Heart left ventricle (tissue), 16 donors: ENCODE measurements at places on chromosomes 13 and 19. TPM values are rescaled to one million over a fixed set of nuclear protein-coding genes. Genes with fewer than 3 reads are reported as not detected.

The PCP2 gene
- 1.1 TPM for total RNA-seq

DNA sequence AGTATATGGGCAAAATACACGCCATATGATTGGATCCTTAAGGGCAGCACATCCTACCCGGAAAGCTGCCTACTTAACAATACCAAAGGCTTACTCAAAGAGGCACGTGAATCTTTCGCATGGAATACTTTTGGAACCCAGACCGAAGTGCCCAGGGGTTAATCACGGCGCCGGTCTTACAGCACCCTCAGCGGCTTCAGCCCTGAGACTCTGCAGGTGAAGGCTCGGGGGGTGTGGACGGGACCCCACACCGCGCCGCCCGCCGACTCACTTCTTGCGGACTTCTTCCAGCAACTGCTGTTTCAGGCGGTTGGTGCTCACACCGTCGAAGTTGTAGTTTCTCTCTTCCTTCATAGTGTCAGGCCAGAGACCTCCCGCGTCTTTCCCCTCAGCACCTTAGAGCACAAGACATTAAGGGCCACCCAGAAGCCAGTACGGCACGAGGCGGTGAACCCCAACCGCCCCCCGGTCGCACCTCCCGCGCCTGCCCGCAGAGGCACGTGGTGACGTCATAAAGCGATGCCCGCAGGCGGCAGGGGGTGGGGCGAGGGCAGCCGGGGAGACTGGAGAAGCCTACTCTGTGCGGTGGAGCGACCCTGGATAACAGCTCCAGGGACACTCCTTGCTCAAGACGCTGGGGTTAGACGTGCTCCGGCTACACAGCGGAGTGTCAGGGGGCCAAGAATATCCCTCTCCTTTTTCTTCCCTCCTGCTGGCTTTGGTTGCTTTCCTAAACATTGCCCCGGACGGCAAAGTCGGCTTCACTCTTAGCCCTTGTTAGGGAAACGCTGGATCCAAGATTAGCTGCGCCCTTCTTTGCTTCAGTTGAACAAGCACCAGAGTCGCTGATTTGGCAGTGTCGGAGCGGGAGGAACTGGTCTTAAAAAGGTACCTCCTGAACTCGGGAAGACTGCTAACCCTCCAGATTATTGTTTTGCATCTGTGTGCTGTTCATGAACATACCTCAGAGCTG is at the start of gene CCDC169:
Gene CCDC169, minus strand, starts transcription at position 449 of the 973 bp plus-strand sequence. Its CDS starts 95 bp downstream, at position 354.
- H3K4me1 ChIP-seq = peaks cover 8% of the 10 kb centered on the region
- no peaks in the 10 kb centered on the region for H3K27me3 ChIP-seq
- H3K36me3 ChIP-seq = peaks cover 15% of the 10 kb centered on the region

The ZNF625 gene
- total RNA-seq = 3.1 TPM

DNA sequence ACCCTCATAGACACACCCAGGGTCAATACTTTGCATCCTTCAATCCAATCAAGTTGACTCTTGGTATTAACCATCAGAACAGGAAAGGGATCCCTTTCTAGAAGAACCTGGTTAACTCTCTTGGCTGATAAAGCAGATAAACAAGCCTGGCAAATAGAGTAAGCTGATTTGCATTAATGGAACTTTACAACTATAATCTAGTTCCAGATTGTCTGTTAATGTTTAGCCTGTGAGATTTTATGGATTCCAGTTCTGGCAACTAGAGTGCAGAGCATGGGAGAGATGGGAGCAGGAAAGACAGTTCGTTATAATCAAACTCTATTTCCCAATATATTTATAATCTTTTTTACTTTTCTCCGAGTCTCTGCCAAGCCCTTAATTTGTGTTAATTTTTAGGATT is 272.6 kb upstream of the KLHL1 start:
- no peak overlapping the region for H3K4me3 ChIP-seq
- no peaks in the 10 kb centered on the region for H3K36me3 ChIP-seq
- DNase-seq = no peak
- no peaks in the 10 kb centered on the region for H3K27me3 ChIP-seq
- H3K27ac ChIP-seq = no peak overlapping the region

- H3K27ac ChIP-seq = no peak overlapping the region
- H3K36me3 ChIP-seq = no peaks in the 10 kb centered on the region
- H3K4me1 ChIP-seq = no peaks in the 10 kb centered on the region
- no peak for DNase-seq
Measured at GRCh38 chr19:29397748-29398147, 128.0 kb upstream of the VSTM2B start.

DNA sequence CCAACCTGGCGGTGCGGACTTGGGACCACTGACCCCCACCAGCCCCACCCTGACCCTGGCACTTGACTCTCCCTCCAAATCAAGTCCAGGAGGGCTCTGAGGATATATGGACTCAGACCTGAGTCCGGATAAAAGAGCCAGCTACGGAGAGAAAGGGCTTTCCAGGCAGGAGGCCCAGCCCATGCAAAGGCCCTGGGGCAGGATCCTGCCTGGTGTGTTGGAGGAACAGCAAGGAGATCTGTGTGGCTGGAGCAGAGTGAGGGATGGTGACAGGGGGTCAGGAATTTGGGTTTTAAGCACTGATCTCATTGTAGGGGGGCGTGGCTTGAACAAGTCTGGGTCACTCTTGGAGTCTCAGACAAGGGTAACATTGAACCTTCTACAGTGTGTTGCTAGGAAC is 474 bp upstream of the ZNRF4 start:
- H3K36me3 ChIP-seq = no peaks in the 10 kb centered on the region
- H3K27ac ChIP-seq = no peak overlapping the region
- DNase-seq = no peak
- no peak overlapping the region for H3K4me3 ChIP-seq
- H3K4me1 ChIP-seq = no peaks in the 10 kb centered on the region
- H3K27me3 ChIP-seq = peaks cover 7% of the 10 kb centered on the region

The PBX4 gene
- total RNA-seq = not detected

The CEACAM7 gene
- total RNA-seq = not detected

- peaks cover 99% of the 10 kb centered on the region for H3K36me3 ChIP-seq
- H3K27me3 ChIP-seq = no peaks in the 10 kb centered on the region
- DNase-seq = no peak
- no peaks in the 10 kb centered on the region for H3K4me1 ChIP-seq
- H3K4me3 ChIP-seq = no peak overlapping the region
Measured at GRCh38 chr13:110463871-110464510, 97.5 kb downstream of the RAB20 start.

GRCh38 chr13:33205804-33206221 is 79.7 kb downstream of the STARD13 start:
- H3K27me3 ChIP-seq = no peaks in the 10 kb centered on the region
- H3K4me1 ChIP-seq = peaks cover 66% of the 10 kb centered on the region
- H3K36me3 ChIP-seq = no peaks in the 10 kb centered on the region
- peak; percentile 41 for DNase-seq
